Stomach (tissue), 19 donors: ENCODE measurements at places on chromosomes 12 and 14. TPM values are rescaled to one million over a fixed set of nuclear protein-coding genes. Genes with fewer than 3 reads are reported as not detected.

The OR6C2 gene
- not detected for total RNA-seq

The GPR162 gene
- 1.8 TPM for total RNA-seq

The PUS1 gene
- 12.5 TPM for total RNA-seq

DNA sequence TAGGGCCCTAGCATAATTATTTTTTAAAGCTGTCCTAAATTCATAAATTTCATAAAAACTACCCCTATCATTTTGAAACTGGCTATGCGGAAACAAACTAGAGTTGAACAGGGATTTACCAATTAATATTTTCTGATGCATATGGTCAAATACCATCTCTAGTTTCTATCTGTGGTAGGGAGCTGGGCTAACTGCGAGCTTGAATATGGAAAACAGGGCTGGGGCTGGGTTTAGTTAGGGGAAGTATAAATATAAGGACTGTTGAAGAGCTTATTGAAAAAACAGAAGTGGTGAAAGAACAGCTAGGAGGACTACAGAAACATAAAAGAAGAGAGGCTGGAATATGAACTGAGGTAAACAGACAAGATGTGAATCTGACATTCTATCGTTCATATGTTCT is 91.8 kb downstream of the SLC38A1 start:
- no peak overlapping the region for H3K4me3 ChIP-seq
- H3K27me3 ChIP-seq = no peaks in the 10 kb centered on the region
- H3K4me1 ChIP-seq = no peaks in the 10 kb centered on the region
- no peak for DNase-seq

- H3K4me3 ChIP-seq = peak overlapping the region; percentile 95
- no peaks in the 10 kb centered on the region for H3K27me3 ChIP-seq
- no peaks in the 10 kb centered on the region for H3K36me3 ChIP-seq
- no peak overlapping the region for H3K27ac ChIP-seq
- DNase-seq = peak; percentile 26
- H3K4me1 ChIP-seq = peaks cover 41% of the 10 kb centered on the region
Measured at GRCh38 chr12:8696442-8697090, 1.2 kb upstream of the RIMKLB start.

The LIMA1 gene
- 143 TPM for total RNA-seq

GRCh38 chr12:2498964-2499500 is 295.7 kb upstream of the FKBP4 start:
- H3K27ac ChIP-seq = no peak overlapping the region
- H3K27me3 ChIP-seq = no peaks in the 10 kb centered on the region
- peaks cover 20% of the 10 kb centered on the region for H3K4me1 ChIP-seq
- peak; percentile 74 for DNase-seq
- no peak overlapping the region for H3K4me3 ChIP-seq
- no peaks in the 10 kb centered on the region for H3K36me3 ChIP-seq

GRCh38 chr12:130576371-130576816 is 139.7 kb downstream of the RIMBP2 start:
- no peaks in the 10 kb centered on the region for H3K4me1 ChIP-seq
- peak; percentile 20 for DNase-seq

DNA sequence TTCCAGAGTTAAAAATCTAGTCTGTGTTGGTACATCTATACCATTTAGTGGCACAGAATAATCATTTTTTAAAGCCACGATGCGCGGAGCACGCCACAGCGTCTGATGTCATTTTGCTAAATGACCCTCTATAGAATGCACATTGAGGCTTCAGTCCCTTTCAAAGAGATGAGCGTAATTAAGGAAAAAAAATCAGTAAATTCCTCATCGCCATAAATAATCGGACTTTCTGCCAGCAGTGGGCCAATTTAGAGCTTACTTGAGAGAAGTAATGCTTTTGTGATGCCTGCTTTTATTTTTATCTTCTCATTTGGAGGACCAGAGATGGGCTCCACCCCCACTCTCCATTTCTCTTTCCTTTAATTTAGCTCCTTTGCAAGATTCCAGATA is 4.0 kb downstream of the ASCL1 start:
- H3K4me1 ChIP-seq = peaks cover 46% of the 10 kb centered on the region
- H3K27ac ChIP-seq = no peak overlapping the region

GRCh38 chr12:53596920-53597363 is 29.2 kb downstream of the ATF7 start:
- peak overlapping the region; percentile 30 for H3K27ac ChIP-seq
- H3K27me3 ChIP-seq = no peaks in the 10 kb centered on the region
- DNase-seq = no peak
- H3K4me1 ChIP-seq = peaks cover 1% of the 10 kb centered on the region
- no peak overlapping the region for H3K4me3 ChIP-seq

The CSRP2 gene
- total RNA-seq = 50.9 TPM

DNA sequence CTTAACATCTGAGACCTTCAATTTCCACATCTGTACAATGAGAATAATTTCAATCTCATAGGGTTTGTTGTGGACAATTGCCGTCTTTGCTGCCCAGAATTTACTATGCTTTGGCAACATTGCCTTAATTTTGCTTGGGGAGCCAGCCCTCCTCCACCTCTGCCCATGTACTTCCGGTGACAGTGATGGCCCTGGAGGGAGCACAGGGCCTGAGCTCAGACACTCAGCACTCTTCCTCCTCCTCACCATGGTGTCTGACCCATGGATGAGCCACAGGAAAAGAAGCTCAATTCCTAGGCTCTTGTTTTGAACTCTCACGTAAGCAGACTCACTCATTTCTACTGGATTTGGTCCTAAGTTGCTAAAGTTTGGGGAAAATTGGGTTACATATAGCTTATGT is 58.2 kb downstream of the TBC1D30 start:
- H3K27me3 ChIP-seq = no peaks in the 10 kb centered on the region
- no peaks in the 10 kb centered on the region for H3K4me1 ChIP-seq
- no peaks in the 10 kb centered on the region for H3K36me3 ChIP-seq
- no peak for DNase-seq
- no peak overlapping the region for H3K4me3 ChIP-seq

- H3K27me3 ChIP-seq = no peaks in the 10 kb centered on the region
- no peaks in the 10 kb centered on the region for H3K4me1 ChIP-seq
- no peak overlapping the region for H3K27ac ChIP-seq
- H3K4me3 ChIP-seq = no peak overlapping the region
- H3K36me3 ChIP-seq = no peaks in the 10 kb centered on the region
Measured at GRCh38 chr14:22646570-22647254, 2.6 kb upstream of the OR6J1 start.

- H3K36me3 ChIP-seq = no peaks in the 10 kb centered on the region
- peak; percentile 87 for DNase-seq
- peak overlapping the region; percentile 41 for H3K4me3 ChIP-seq
Measured at GRCh38 chr12:54173066-54173726, 15.6 kb downstream of the SMUG1 start.

GRCh38 chr12:33486058-33486457 is 46.4 kb upstream of the SYT10 start:
- H3K36me3 ChIP-seq = no peaks in the 10 kb centered on the region
- H3K4me3 ChIP-seq = no peak overlapping the region
- peak; percentile 3 for DNase-seq

The PIP4K2C gene
- 116 TPM for total RNA-seq

The GIT2 gene
- total RNA-seq = 61.0 TPM

The KLHL33 gene
- under 0.01 TPM for total RNA-seq

The CLEC2B gene
- 29.6 TPM for total RNA-seq

DNA sequence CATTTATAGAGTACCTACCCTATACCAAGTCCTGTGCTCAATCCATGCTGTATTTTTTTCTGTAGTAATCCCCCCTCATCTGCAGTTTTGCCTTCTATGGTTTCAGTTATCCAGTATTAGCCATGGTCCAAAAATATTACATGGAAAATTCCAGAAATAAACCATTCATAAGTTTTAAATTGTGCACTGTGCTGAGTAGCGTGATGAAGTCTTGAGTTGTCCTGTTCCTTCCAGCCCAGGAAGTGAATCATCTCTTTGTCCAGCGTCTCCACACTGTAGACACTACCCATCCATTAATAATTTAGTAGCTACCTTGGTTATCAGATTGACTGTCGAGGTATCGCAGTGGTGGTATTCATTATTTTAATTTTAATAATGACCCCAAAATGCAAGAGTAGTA is 54.2 kb downstream of the SUDS3 start:
- H3K27ac ChIP-seq = no peak overlapping the region
- no peaks in the 10 kb centered on the region for H3K27me3 ChIP-seq
- peaks cover 17% of the 10 kb centered on the region for H3K4me1 ChIP-seq
- peaks cover 5% of the 10 kb centered on the region for H3K36me3 ChIP-seq
- no peak overlapping the region for H3K4me3 ChIP-seq

GRCh38 chr14:51925980-51926379 is 63.4 kb upstream of the RTRAF start:
- H3K4me1 ChIP-seq = no peaks in the 10 kb centered on the region
- H3K4me3 ChIP-seq = no peak overlapping the region
- DNase-seq = no peak
- no peak overlapping the region for H3K27ac ChIP-seq
- H3K36me3 ChIP-seq = no peaks in the 10 kb centered on the region

GRCh38 chr12:18955594-18955993 is 173.9 kb upstream of the PLEKHA5 start:
- H3K27ac ChIP-seq = no peak overlapping the region
- no peaks in the 10 kb centered on the region for H3K36me3 ChIP-seq
- H3K4me3 ChIP-seq = no peak overlapping the region
- H3K4me1 ChIP-seq = no peaks in the 10 kb centered on the region
- H3K27me3 ChIP-seq = no peaks in the 10 kb centered on the region
- DNase-seq = no peak

- H3K4me3 ChIP-seq = no peak overlapping the region
- H3K27me3 ChIP-seq = no peaks in the 10 kb centered on the region
Measured at GRCh38 chr12:13165617-13166041, 30.9 kb upstream of the EMP1 start.

The SLC48A1 gene
- 6.4 TPM for total RNA-seq

The CEP83 gene
- 24.6 TPM for total RNA-seq

The LYZ gene
- 25.1 TPM for total RNA-seq
